Fibroblast of skin of right quadriceps (primary cell): ENCODE measurements at places on chromosomes 11 and 22.

- no peak for DNase-seq
Measured at GRCh38 chr11:20668844-20669819, at the start of gene NELL1. TSS of gene NELL1 (plus strand) at chr11:20669586.

DNA sequence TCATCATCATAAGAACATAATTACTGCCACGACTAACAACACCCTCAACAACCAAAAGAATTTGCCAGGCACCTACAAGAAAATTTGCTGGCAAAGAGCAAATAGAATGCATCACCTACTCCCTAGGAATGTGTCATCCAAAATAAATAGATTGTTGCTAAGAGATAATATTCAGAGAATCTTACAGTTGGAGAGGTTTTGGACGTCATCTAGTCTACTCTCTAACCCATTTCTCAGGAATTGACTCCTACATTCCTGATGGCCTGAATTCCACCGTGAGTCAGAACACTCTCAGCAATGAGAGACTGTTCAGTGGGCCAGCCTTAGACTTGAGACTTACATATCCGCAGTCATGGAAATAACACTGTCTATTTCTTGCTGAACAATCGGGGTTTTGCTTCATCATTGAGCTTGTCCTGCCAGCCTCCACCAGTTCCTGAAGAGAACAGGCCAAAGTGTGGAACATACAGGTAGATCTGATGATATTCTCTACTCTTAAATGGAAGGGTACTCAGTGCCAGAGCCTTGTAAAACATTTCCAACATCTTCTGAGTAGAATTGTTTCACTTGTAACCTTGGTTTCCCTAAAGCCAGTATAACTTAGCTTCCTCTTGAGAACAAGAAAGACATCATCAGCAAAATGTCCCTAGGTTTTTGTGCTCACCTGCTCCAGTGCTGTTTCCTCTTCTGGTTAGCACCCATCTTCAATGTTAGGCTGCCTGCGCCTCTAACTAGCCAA, 8.3 kb downstream of the KIRREL3 start:
- DNase-seq = peak; percentile 99

- DNase-seq = no peak
Measured at GRCh38 chr11:96704847-96705246, 315.0 kb downstream of the JRKL start.

- no peak for DNase-seq
Measured at GRCh38 chr22:32810555-32811133, 9.1 kb downstream of the TIMP3 start.

- peak; percentile 45 for DNase-seq
Measured at GRCh38 chr11:93494357-93494756, 48.8 kb downstream of the SMCO4 start.

GRCh38 chr22:42346722-42347121, 76.3 kb upstream of the TCF20 start:
- DNase-seq = no peak
